CD8-positive, alpha-beta T cell (primary cell): ENCODE measurements at places on chromosomes 3 and 15.

- no peak for DNase-seq
Measured at GRCh38 chr3:139715743-139716360, 38.1 kb upstream of the NMNAT3 start.

DNA sequence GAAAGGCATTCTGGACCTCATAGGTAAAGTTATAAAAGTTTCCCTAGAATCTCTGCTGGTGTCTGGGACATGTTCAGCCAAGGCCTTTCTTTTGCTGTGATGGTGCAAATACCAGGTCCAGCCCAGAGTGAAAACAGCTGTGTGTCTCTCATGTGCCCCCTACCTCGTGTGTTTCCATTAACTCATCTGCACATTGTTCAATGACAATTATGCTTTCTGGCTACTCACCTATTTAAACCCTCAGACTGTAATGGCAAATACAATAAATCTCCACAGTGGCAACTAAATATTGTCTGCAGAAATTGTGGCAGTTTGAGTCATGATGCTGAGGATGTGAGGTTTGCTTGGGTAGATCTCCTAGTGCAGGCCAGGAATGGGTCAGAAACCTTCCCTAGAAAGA lies 53.1 kb upstream of the GALNT15 start:
- no peak for DNase-seq

- no peak for DNase-seq
Measured at GRCh38 chr3:194872669-194872977, 186.9 kb downstream of the FAM43A start.

DNA sequence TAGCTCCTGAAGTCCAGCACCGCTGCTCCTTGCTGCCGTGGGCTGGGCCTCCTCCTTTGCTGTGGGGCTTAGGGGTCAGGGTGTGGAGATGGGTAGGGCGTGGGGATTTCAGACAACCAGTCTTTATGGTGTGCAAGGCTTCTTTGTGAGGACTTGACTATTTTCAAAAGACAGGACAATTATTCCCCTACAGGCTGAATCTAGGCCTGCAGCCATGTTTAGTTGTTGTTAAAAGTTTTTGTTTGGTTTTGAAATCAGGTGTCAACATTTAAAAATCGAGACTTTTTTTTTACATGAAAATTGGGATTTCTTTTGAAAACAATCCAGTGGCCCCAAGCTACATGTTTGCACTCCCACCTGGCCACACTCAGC lies 10.6 kb downstream of the RPL32 start:
- no peak for DNase-seq

GRCh38 chr15:40084650-40085049 lies 24.0 kb downstream of the BMF start:
- no peak for DNase-seq

- no peak for DNase-seq
Measured at GRCh38 chr3:175258763-175259162, 399.6 kb downstream of the NAALADL2 start.

DNA sequence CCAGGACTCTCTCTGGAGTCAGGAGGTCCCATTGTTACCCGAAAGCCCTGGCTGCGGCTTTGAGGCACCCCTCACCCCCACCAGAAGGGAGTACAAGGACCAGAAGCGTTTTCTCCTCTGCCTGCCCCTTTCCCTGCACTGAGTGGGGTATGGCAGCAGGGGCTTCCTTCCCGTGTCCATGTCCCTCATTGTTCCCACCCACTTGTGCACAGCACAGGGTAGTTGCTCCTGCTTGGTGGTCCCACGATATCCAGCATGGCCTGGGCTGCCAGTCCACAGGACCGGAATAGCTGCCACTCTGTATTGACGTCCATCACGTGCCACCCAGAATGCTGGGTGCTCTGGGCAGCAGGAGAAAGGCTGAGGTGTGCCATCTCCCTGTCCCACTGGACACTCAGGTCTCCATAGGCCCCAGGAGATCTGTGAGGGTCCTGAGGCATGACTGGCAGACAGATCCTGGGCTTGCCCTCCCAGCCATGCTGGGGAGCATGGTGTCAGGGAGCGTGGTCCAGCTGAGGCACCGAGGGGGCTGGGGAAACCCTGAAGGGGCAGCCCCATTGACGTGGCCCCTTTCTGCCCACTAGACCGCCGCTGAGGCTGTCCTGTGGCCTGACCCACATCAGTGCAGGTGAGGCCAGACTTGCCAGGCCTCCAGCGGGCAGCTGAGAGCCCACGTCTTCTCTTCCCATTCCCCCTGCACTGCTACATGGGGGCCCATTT lies 45.3 kb upstream of the SEC22A start:
- DNase-seq: no peak

DNA sequence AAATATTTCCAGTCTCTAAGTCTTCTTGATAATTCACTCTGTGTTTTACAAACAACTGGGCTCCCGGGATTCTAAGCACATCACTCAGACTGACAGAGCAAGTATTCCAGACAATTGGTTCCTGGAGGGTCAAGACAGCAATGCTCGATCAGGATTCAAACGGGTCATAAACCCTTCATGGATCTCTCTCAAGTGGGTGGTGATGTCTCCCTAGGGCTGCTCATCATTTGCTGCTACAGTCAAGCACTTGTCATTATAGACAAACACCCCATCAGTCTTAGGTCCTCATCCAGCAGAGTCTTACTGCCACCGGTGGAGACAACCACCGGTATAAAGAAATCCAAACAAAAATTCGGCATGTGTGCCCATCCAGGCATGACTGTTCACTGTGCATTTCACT lies 921.1 kb downstream of the FHIT start:
- no peak for DNase-seq

- no peak for DNase-seq
Measured at GRCh38 chr3:62144482-62144881, 228.9 kb downstream of the FEZF2 start.

- peak; percentile 50 for DNase-seq
Measured at GRCh38 chr3:113287803-113288648, 76.7 kb downstream of the BOC start.

DNA sequence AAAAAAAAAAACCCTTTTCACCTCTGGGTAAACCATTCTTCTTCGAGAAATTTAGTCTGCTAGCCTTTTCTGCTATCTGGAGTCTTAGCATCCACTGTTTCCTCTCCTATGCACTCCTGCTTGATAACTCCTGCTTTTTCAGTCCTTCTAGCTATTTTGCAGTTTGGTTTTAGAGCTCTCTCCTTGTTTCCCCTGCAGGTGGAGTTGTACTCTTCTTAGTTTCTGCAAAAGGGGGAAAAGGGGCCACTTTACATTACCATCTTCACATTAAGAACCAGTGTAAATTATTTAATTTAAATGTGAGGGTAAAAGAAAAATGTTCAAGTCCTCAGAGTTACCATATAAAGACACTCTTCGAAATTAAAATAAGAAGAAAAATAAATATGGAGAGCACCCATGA lies 23.6 kb upstream of the MYLK start:
- DNase-seq: no peak

- no peak for DNase-seq
Measured at GRCh38 chr15:60643555-60643954, 164.6 kb upstream of the ICE2 start.

GRCh38 chr15:28147801-28148200 lies 48.7 kb upstream of the OCA2 start:
- no peak for DNase-seq

DNA sequence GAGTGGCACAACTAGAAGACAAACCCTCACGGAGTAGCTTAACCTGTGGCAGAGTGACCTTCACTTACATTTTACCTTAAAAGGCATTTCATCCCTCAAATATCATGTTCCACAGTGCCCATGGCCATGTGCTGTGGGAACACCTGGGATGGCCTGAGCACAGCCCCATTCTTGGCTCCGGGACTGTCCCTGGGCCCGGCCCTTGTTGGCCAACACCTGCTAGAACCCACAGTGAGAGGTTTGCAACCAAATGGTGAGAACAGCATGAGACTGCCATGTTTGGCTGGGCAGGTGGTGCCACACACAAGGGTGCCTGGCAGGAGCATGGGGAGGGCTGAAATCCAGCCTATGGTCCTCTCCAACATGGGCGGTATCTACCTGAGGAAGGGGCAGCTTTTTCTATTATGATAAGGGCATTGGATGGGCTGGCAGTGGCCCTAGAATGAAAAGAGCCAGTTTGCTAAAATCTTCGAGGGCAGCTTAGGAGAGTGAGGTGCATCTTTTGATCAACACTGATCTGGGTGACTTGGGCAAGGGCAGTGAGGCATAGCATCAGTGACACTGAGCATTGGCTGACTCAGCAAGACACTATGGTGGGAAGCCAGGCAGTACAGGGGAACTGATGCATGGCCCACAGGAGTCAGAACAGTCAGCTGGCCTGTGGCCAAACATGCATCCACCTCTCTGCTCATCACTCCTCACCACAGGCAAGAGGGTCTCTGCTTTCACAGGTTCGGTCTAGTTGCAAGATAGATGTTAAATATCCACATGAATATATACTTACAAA lies 53.9 kb downstream of the SYNM start:
- no peak for DNase-seq

DNA sequence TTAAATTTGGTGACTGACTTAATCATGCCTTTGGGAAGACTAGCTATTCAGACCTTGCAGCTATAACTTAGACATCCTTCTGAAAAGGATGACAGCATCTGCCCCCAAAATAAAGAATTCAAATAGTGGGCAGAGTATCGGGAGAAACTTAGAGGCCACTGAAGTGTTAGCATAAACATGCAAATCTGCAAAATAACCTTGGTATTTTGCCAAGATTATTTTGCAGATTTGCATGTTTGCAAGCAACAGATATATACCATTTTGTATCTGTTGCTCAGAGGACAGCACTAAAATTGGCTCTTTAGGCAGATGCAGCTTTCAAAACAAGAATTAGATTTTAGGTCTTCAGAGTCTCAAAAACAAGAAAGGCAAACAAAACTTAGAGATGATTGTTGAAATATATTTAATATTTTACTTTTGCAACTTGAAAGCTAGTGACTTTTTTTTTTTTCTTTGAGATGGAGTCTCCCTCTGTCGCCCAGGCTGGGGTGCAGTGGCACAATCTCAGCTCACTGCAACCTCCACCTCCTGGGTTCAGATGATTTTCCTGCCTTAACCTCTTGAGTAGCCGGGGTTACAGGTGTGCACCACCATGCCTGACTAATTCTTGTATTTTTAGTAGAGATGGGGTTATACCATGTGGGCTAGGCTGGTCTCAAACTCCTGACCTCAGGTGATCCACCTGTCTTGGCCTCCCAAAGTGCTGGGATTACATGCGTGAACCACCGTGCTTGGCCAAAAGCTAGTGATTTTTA lies 47.8 kb downstream of the KBTBD8 start:
- DNase-seq: no peak

DNA sequence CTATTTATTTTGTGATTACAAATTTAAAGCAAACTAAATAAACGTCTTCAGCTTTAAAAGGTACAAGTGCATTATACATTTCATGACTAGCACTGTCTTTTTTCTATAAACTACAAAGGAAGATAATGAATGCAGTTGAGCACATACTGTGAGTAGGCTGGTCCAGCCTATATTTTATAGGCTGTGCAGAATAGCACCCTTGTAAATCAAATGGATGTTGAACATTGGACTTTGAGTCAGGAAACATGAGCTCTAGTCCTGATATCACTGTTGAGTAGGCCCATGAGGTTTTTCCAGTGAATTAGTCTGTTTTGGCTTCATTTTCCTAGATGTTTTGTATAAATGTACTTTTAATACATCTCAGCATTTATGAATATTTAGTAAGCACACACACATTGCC lies 447.3 kb upstream of the KCNMB2 start:
- no peak for DNase-seq

DNA sequence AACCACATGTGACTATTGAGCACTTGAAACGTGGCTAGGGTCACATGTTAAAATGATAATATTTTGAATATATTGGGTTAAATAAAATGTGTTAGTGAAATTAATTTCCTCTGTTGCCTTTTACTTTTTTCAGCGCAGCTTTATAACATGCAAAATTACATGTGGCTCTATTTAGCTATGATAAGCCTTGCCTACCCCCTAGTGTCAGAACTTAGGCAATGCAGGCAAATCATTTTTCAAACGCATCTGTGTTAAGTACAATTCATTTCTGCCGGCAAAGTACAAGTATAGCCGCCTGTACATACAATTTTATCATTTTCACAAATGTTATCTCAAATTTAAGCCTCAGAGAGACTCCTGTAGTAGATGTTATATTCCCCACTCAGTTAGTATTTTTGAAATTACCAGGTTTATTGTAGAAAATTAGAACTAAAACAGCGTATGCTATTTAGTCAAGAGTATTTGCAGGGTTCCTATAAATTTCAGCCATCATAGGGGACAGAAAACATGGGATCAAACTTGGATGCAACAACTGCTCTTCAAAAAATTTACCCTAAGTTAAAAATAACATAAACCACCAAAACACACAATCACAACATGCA lies 56.1 kb downstream of the TAFA4 start:
- DNase-seq: no peak

DNA sequence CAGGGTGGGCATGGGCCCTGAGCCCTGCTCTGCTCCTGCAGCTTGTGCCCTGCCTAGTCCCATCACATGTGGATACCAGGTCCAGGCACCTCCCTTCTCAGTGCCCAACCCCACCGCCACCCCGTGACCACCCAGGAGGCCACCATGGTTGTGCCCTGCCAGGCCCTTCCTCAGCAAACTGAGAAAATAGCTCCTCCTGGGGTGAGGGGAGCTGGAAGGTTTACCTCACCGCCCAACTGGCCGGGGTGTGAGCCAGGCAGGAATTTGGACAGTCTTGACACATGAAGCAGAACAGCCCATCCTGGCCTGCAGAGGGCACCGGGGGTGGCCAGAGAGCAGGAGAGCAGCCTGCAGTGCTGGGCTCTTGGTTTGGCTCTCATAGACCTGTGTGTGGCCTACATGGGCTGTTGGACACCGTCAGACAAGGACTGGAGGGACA lies 11.4 kb upstream of the C3orf22 start:
- DNase-seq: no peak
